ENCODE measurements at places on chromosomes 2 and 18.

GRCh38 chr2:54541995-54542394 lies 85.9 kb downstream of the SPTBN1 start:
- no peak for DNase-seq

GRCh38 chr18:48100165-48100575 lies 169.7 kb upstream of the SMAD2 start:
- no peak for DNase-seq

DNA sequence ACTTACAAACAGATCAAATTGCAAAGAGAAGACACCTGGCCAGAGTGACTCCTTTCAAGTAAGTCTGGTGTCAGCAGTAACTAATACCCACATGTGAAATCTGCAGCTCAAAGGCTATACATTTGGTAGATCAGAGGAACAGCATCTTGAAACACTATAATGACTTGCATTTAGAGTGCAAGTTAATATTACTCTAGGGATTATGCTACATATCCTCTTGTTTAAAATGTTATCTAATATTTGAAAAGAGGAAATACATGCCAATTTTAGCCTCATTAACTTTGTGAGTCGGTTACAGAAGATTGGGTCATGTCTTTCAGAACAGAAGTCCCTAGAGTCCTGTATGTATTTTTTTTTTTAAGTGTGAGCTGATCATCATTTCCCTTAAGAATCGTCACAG lies 15.2 kb downstream of the LANCL1 start:
- DNase-seq: no peak

DNA sequence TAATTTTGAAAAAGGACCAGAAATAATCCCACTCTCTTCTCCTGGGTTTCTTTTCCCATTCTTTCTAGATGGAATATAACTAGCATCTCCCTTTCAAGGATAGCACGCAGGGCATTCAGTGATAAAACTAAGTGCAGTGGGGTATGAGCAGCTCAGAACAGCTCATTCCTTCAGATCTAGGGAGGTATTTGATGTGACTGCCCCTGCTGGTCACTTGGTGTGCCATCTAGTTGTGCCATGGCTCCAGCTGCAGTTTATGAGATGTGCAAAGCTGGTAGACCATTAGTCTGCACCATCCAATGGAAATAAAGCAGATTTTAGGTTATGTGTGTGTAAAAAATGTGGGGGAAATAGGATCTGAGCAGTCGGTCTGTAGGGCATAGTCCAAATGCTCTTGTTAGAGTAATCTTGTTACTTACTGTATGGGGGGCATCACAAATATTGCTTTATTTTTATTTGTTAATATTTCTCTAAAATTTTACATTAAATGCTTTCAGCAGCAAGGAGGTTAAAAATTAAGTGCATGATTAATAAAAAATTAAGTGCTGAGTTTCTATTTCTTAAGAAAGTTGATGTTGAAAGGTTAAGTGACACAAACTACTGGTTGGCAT lies 38.9 kb downstream of the CTAGE1 start:
- no peak for DNase-seq

DNA sequence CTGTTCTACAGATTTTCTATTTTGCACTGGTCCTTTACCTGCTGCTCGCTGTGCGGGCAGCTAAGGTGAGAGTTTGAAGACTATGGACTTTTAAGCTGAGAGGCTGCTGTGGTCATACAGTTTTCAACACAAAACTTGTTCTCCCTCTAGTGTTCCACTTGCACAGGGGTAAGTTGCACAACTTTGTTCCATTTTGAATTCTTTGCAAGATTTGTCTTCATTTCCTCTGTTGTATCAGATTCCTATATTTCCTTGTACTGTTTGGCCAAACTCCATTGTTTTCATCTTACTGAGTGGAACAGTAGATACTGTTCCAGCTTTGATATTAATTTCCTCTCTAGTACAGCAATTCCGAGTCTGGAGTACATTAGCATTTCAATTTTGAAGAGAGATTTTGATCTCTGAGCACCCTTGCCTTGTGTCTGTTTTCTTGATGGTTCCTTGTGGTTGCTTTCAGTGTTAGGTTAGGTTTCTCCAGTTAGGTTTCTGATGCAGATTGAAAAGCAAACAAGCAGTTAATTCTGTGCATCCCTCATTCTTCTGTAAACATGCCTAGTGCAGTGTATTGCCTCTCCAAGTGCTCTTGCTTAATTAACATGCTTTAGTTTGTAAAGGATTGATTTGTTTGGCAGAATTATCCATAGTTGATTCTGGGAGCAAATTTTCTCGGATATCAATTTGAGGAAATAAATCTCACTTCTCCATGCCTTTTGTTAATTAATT lies 188.8 kb downstream of the PTPRM start:
- no peak for DNase-seq
